Activated CD8-positive, alpha-beta memory T cell treated with anti-CD3 and anti-CD28 coated beads for 4 hours (primary cell): ENCODE measurements at places on chromosomes 5 and 9.

GRCh38 chr5:138809391-138809790 lies 56.2 kb downstream of the CTNNA1 start:
- DNase-seq, result no peak

- DNase-seq, result no peak
Observed at GRCh38 chr5:103785569-103785968, 223.0 kb upstream of the NUDT12 start.

GRCh38 chr5:153458268-153458667 lies 32.2 kb upstream of the GRIA1 start:
- no peak for DNase-seq

- DNase-seq, result peak; percentile 32
Observed at GRCh38 chr9:136686794-136687711, at the start of gene AGPAT2. Gene AGPAT2, minus strand, starts transcription at chr9:136687457. Its CDS starts 100 bp downstream, at chr9:136687357.

DNA sequence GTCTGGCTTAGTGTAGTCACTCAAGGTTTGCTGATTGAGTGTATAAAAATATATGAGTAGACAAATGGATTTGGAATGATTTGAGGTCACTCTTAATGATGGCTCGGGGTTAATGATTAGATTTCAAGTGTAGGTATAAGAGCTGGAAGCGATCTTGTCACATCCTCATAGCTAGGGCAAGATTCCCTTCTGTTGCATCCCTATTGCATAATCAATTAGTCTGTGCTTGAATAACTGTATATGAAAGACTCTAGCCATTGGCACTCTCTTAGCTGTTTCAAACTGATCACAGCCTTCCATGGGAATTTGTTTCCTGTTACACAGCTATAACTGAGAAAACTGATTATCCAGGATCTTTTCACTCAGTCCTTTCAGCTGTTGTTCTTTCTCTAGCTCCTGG lies 811.6 kb downstream of the TLE4 start:
- DNase-seq, result no peak

DNA sequence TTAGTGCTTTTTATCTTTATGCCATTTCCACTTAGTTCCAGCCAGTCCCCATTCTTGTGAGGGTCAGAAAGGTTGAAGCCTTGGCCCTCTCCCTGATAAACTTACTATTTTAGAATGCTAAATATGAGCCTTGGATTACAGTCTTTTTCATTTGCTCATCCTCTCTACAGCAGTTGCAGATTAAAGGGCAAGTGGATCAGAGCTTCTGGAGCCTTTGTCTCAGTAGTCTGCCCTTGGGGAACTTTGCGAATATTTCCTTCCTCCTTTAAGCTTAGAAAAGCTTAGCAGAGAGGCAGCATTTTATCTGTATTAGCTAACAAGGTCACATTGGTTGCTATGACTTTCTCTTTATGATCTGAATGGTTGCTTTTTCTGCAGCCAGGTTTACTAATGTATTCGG lies 11.5 kb downstream of the FSD1L start:
- DNase-seq, result no peak

- DNase-seq, result no peak
Observed at GRCh38 chr5:148922606-148923005, 96.2 kb downstream of the ADRB2 start.

DNA sequence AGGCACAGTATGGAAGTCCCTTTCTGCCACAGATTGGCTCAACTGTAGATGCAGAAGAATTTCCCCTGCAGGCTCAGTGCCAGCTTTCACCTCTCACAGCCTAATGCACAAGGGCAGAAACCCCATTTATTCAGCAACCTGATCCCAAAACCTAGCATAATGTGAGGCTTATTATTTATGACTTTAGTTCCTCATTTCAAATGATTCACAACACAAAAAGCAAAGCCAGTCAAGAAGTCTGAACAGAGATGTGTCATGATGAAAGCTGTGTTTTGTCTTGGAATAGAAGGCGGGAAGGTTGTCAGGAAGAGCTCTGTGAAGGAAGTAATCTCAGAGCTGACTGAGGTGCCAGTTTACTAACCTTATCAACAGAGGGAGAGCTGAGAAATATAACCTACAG lies 369.7 kb downstream of the LRRC70 start:
- DNase-seq, result no peak

GRCh38 chr9:83449166-83449565 lies 89.0 kb downstream of the FRMD3 start:
- no peak for DNase-seq

DNA sequence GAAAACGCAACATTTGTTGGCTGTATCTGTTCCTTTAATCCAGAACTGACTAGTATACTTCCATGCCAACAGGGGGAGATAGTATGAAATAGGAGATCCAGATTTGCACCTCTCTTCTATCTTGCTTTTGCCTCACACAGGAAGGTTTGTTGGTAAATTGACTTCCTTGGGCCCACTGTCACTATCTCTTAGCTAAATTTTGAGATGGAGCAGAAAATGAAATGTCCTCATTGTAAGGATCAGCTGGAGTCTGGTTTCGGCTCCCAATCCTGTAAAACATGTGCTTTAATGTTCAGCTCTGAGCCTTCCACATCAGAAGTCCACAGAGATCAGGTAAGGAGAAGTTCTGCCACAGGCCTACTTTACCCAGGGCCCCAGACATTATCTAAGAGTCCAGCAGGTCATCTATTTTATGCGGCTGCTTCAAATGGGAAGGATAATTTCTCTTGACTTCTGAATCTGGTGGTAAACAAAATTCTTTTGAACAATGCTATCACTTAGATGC lies 176.8 kb downstream of the FER start:
- DNase-seq, result no peak

GRCh38 chr5:78916044-78916443 lies 69.1 kb downstream of the ARSB start:
- DNase-seq, result no peak

GRCh38 chr5:160128632-160129031 lies 9.4 kb upstream of the PWWP2A start:
- no peak for DNase-seq

- no peak for DNase-seq
Observed at GRCh38 chr9:90927496-90927895, 125.9 kb downstream of the SYK start.
